ENCODE measurements at places on chromosomes 13 and 19. TPM values are rescaled to one million over a fixed set of nuclear protein-coding genes. Genes with fewer than 3 reads are reported as not detected.

CCDC194 gene
- total RNA-seq: not detected

S1PR5 gene
- 1.7 TPM for total RNA-seq

KRTDAP gene
- total RNA-seq: not detected

SULT2A1 gene
- total RNA-seq: not detected

FCAR gene
- total RNA-seq: not detected

TMEM145 gene
- 2.8 TPM for total RNA-seq

CABP5 gene
- total RNA-seq: not detected

KLHL1 gene
- not detected for total RNA-seq

FLT3LG gene
- total RNA-seq: 0.92 TPM

PSG2 gene
- total RNA-seq: not detected

FLT1 gene
- not detected for total RNA-seq

CYP2F1 gene
- not detected for total RNA-seq

NOSIP gene
- total RNA-seq: 111 TPM

MPND gene
- total RNA-seq: 10.4 TPM

HCST gene
- total RNA-seq: not detected

TEKTIP1 gene
- total RNA-seq: not detected

HCN2 gene
- 35.3 TPM for total RNA-seq

KLK2 gene
- 0.15 TPM for total RNA-seq

TRIP10 gene
- 68.6 TPM for total RNA-seq

POGLUT2 gene
- total RNA-seq: 6.3 TPM

CFAP97D2 gene
- not detected for total RNA-seq

CEACAM8 gene
- total RNA-seq: not detected

EID2B gene
- 8.5 TPM for total RNA-seq

KLK15 gene
- not detected for total RNA-seq

SIGLEC6 gene
- total RNA-seq: not detected

SWSAP1 gene
- total RNA-seq: 2.4 TPM

ZNF85 gene
- 0.13 TPM for total RNA-seq

SBK3 gene
- total RNA-seq: 2.0 TPM

SUPT20H gene
- 24.9 TPM for total RNA-seq

ECSIT gene
- total RNA-seq: 33.6 TPM

N4BP2L2 gene
- total RNA-seq: 25.9 TPM

ZNF208 gene
- total RNA-seq: not detected

ATP8B3 gene
- total RNA-seq: 3.1 TPM

EDNRB gene
- not detected for total RNA-seq

ZNF579 gene
- total RNA-seq: 24.8 TPM

B3GNT8 gene
- 0.21 TPM for total RNA-seq

BRCA2 gene
- 3.0 TPM for total RNA-seq

VSTM2B gene
- total RNA-seq: 0.09 TPM

ZNF541 gene
- not detected for total RNA-seq

URAD gene
- not detected for total RNA-seq

FXYD7 gene
- total RNA-seq: not detected

FCHO1 gene
- 19.2 TPM for total RNA-seq

BRME1 gene
- total RNA-seq: 0.60 TPM

BST2 gene
- total RNA-seq: 0.43 TPM

OLFM4 gene
- total RNA-seq: not detected

SHKBP1 gene
- 145 TPM for total RNA-seq

COLGALT1 gene
- 71.2 TPM for total RNA-seq
